ENCODE measurements at places on chromosomes 12 and 14.

DNA sequence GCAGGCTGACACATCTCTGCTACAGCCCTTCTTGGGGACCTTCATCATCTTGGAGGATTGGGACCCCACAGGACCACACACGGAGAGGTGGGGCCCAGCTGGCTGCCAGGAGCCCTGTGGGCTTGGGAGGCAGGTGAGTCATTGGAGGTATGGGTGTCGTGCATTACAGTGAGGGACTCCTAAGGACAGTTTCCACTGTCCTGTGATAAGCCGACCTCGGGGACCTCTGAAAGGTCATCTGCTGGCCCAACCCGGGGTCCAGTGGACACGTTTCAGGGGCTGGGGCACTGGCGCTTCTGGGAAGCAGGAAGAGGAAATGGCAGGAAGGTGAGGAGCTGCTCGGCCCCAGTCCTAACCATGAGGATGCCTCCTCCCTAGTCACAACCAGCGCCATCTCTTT lies 238.0 kb downstream of the BCL11B start:
- DNase-seq = no peak

DNA sequence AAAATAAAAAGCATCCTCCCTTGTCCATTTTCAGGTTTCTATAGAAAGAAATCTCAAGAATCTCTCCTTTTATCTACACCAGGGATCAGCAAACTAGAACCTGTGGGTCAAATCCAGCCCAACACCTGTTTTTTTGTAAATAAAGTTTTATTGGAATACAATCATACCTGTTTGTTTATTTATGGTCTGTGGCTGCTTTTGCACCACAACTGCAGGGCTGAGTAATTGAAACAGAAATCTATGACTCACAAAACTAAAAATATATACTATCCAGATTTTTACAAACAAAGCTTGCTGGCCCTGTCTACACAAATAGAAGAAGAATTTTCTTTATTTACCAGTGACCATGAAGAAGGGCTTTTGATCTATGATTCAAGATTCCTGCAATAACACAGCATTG lies 95.1 kb upstream of the COCH start:
- DNase-seq = no peak

GRCh38 chr14:51087031-51087441 lies 7.9 kb downstream of the TRIM9 start:
- DNase-seq = peak; percentile 69

DNA sequence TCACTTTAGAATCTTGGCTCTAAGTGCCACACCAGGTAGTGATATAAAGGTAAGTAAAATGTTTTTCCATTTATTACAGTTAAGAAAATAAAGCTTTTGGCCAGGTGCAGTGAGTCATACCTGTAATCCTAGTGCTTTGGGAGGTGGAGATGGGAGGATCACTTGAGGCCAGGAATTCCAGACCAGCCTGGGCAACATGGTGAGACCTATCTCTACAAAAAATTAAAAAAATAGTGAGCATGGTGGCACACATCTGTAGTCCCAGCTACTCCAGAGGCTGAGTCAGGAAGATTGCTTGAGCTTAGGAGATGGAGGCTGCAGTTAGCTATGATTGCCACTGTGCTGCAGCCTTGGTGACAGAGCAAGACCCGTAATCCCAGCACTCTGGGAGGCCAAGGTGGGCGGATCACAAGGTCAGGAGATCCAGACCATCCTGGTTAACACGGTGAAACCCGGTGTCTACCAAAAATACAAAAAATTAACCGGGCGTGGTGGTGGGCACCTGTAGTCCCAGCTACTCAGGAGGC lies 5.0 kb downstream of the FANCM start:
- no peak for DNase-seq

GRCh38 chr12:104567832-104568486 lies 111.2 kb downstream of the CHST11 start:
- DNase-seq = no peak

DNA sequence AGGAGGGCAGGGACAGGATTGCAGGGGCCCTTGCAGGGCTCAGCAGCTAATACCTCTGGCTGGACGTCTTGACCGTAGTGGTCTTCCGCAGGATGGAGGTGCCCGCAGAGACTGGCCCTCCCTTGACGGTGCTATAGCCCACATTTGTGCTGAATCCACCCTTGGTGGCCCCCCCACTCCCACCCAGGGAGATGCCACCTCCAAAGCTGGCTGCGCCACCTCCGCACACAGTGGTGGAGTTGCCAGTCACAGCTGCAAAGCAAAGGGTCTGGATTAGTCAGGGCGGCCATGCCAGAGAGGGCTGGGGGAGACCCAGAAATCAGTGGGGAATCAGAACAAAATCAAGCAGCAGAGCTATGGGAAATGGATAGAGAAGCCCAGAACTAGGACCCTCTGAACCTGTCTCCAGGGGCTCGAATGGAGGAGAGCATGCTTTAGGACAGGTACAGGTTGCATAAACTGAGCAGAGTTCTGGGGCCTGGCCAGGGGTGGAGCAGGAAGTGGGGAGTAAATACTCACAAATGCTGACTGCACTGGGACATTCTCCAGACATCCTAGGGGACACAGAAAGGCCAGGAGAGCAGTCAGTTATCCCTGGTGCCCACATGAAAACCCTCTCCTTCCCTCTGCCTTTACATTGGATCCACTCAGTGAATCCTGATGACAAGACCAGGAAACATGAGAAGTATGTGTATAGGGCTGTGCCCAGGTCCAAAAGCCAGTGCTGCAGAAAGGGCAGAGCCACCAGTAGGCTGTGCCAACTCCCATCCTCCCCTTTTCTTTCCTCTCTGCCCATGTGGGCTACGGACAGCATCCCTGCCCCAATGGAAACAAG lies 8.1 kb upstream of the KRT4 start:
- no peak for DNase-seq

- DNase-seq = peak; percentile 46
These were observed 57.6 kb upstream of the OTOGL start for GRCh38 chr12:80041692-80042091.

- no peak for DNase-seq
These were observed 60.7 kb upstream of the TBX3 start for GRCh38 chr12:114744691-114745090.

DNA sequence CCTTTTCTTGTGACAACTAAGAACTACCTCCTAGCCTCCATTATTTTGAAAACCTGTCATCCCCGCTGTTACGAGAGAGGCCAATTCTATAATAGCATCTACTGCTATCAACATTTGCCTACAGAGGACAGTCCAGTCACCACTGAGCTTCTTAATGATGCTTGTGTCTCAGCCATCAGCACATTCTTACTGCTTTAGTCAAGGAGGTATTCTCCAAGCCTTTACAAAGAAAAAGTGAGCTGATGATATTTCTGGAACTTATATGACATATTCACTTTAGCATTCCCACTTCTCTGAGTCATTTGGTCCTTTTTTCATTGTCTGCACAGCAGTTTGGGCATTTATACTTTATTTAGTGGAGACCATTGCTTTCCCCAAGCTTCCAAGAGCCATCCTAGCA lies 497.7 kb upstream of the RPL10L start:
- peak; percentile 63 for DNase-seq

DNA sequence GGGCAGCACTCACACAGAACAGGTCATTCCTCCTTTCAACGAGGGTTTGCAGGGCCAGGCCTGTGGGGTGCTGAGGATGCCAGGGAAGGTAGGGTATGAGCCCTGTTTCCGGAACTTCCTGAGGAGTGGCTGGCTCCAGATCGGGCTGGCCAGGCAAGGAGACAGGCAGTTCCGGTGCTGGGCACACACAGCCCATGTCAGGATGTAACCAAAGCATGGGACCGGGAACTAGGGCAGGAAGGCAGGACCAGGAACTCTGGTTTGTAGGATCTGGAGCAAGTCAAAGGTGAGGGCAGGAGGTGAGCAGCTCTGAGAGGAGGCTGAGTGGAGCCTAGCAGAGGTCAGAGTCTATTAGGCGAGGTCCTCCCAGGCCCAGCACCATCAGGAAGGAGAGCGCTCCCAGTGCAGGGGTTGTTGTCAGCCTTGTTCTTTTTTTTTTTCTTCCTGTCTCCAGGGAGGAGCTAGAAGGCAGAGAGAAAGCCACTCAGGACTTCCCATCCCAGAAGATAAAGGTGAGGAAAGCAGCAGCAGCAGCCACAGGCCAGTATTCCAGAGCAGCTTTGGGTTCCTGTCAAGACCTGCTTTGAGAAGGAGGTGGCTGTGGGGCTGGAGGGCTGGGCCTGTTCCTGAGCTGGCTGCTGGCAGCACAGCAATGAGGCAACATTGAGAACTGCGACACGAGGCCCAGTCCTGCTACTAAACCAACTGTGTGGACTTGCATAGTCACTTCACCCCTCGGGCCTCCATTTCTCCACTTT lies 49.0 kb upstream of the PTGR2 start:
- no peak for DNase-seq

GRCh38 chr12:10031321-10031720 lies 839 bp downstream of the CLEC9A start:
- no peak for DNase-seq

DNA sequence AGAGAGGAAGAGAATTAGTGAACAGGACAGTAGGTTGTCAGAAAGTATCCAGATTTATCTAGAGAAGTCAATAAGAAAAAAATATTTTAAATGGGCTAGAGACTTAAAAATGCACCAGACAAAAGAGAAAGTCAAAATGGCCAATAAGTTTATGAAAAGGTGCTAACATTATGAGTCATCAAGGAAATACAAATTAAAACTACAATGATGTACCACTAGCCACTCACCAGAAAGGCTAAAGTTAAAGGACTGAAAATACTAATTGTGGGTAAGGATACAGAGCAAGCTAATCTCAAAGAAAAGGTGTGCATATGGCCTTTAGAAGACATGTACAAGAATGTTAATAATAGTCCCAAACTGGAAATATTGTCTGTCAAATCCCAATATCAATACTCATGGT lies 37.7 kb downstream of the C12orf50 start:
- DNase-seq = no peak

DNA sequence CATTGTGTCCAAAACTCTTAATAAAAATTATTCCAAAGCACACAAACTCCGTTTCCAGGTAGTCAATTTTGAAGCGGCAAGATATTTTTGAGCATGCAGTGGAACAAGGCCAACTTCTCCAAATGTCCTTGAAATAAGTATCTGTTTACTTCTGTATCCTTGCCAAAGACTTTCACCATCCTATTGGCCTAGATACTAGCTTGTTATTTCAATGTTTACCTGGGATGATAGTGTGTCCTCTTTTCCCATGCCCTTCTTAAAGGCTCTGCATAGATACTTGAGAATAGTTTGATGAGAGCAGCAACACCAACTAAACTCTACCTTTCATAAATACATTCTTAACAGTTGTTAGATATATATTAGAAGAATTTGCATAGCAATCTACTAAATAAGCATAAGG lies 160.9 kb downstream of the KCNC2 start:
- DNase-seq = no peak

DNA sequence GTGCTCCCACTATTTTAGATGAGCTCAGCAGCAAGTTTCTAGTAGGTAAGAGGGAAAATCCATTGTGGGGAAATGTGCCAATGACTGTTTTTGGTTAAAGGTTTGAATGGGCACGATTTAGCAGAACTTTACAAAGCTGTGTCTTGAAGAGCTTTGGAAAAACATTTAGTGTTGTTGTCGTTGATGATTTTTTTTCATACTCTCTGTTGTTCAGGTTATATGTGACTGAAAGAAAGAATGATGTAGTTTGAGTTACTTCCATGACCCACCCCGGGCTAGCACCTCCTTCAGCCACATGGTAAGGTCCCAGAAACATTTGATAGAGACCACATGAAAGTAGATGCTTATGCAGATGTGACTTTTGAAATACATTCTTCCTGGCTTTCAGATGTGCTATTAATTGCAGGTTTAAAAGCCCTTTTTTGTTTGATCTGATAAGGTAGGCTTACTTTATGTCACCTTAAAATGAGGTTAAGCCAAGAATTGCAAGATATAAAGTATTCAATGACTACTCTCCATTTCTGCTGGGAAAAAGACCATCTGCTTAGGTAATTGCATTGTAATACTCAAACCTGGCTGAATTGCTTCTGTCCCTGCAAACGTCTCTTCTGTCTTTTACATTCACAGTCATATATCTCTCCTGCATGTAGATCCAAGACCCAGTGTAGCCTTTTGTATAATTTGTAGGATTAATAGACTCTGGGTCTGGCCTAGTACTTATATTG lies 250.6 kb downstream of the RGS6 start:
- no peak for DNase-seq

DNA sequence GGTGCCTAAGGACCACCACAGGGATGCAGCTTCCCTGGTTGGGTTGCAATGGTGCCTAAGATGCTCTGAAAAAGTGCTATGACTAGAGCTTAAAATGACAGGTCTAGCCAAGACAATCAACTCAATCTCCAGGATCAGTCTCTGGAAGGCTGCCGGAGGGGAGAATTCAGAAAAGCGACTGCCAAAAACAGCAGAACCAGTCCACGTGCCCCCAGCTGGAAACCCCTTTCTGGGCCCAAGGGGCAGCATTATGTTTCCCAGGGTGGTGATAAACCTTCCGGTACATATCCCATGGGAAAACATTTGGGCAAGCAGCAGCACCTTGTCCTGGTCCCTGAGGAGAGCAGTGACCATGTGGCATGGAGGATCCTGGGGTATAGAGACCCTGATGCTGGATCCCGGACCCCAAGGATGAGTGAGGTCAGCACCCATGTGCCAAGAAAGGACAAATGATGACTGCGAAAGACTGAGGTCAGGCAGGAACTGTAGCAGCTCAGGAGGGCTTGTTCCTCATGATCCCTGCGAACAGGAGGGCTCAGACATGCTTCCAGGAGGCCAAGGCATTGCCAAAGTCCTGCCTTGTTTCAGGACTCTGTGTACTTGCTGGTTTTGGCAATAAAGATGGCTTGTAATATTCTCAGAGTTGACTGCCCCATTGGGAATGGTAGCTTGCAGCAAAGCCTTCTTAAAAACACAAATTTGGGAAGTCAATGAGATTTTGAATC lies 49.9 kb upstream of the LTBP2 start:
- DNase-seq = no peak

DNA sequence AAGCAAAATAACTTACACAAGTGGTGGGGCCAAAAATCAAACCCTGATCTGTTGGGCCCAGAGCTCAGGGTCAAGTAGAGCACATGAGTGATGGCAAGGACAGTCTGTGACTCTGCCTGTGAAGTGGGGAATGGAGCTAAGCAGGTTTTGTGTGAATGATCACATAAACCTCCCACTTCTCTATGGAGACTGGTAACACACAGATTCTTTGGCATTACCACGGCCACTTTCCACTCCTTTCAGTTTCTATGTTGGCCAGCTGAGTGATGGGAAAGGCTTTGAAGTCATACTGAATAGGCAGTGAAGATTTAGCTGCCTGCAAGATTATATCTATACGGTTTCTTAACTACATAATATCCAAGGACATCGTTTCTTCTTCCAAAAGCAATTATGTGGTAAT lies 97.9 kb downstream of the ARMH4 start:
- DNase-seq = no peak

DNA sequence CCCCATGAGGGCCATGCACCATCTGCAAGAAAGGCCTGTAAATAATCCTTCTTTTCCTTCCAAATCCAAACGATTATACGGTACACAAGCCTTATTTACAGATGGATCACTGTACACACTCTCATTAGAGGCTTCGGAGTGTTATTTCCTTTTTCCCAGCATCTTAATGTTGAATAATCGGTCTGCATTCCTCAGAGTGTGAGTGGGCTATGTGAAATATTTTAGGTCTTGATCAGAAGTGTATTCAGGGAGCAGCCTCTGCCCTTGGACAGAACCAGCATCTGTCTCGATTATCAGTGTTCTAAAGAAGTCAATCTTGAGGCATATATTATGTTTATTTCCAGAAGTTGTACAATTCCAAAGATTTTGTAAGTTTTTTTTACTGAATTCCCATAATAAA lies 340.6 kb downstream of the SEC23A start:
- no peak for DNase-seq

- peak; percentile 39 for DNase-seq
These were observed 23.5 kb upstream of the C12orf50 start for GRCh38 chr12:88052686-88053085.
